ENCODE measurements at places on chromosomes 7 and 10. TPM values are rescaled to one million over a fixed set of nuclear protein-coding genes. Genes with fewer than 3 reads are reported as not detected.

- DNase-seq: no peak
Observed at GRCh38 chr10:75355706-75356105, 45.9 kb downstream of the ZNF503 start.

Gene OGDH
- 53.1 TPM for total RNA-seq

- DNase-seq: no peak
Observed at GRCh38 chr7:100471021-100471420, 7.0 kb upstream of the SPACDR start.

- no peak for DNase-seq
Observed at GRCh38 chr7:24769014-24769830, 12.0 kb upstream of the GSDME start.

- DNase-seq: no peak
Observed at GRCh38 chr10:26809973-26810372, 50.8 kb downstream of the ABI1 start.

Gene COL13A1
- total RNA-seq: 10.1 TPM

DNA sequence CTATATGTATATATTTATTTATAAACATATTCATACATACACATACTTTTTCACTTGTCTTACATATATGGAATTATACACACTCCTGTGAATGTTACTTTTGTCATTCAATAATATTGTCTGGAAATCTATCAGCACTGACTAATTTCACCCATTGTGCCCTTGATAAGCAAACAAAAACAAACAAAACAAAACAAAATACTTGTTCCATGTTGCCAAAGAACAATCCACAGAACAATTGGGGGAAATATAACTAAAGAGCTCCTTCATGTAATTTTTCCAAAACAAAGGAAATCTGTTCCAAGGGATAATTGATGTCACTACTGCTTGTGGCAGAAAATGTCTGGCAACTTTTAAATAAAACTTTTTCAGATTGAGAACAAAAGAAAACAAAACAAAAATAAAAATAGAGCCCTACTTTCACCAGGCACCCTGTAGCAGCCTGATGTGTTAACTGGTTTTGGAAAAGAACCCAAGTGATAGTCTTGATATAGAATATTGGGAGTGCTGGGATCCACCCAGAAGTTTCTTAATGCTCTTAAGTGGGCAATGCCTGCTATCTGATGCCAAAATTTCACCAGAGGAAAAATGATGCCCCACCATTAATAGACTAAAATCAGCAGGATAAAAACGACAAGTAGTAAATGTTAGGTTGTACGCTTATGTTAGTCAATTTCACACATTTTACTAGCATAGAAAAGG lies 34.0 kb upstream of the CCDC7 start:
- peak; percentile 18 for DNase-seq

DNA sequence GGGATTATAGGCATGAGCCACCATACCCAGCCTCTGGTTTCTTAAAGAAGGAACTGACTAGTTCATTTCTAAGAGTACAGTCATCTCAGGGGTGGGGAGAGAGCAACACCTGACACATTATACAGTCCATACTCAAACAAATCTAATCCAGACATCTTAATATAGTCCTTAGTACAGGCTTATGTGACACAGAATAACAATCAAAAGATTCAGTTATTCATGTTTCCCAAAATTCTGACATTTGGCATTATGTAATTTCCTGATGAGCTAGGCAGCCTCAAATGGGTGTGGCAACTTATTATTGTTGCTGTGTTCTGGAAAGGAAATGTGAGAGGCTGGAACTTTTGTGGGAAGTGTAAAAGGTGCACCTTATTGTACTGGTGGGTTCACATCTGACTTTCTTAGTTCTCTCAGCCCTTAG lies 116.3 kb downstream of the WDFY4 start:
- peak; percentile 68 for DNase-seq

Gene DKK1
- 5.0 TPM for total RNA-seq

Gene SSBP1
- 80.2 TPM for total RNA-seq

- no peak for DNase-seq
Observed at GRCh38 chr7:30475580-30475979, 3.0 kb downstream of the NOD1 start.

DNA sequence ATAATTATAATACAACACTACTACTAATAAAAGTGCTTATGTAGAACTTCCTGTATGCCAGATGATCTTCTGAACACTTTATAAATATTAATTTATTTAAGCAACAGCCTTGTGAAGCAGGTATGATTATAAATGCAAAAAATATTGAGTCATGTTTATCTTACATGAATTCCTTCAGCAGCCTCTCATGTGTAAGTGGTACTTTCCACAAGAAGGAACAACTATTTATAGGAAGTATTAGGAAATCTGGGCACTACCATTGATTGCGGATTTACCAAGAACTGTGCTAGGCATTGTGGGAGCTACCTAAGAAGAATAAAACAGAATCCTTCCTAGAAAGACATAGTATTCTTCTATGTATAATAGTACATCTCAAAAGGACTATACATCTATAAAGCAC lies 10.7 kb upstream of the STEAP4 start:
- DNase-seq: no peak

- no peak for DNase-seq
Observed at GRCh38 chr7:45580053-45580872, 6.1 kb downstream of the ADCY1 start.

GRCh38 chr7:54722502-54722901 lies 36.5 kb downstream of the SEC61G start:
- DNase-seq: no peak

GRCh38 chr7:95718577-95719410 lies 53.6 kb upstream of the DYNC1I1 start:
- DNase-seq: peak; percentile 1

DNA sequence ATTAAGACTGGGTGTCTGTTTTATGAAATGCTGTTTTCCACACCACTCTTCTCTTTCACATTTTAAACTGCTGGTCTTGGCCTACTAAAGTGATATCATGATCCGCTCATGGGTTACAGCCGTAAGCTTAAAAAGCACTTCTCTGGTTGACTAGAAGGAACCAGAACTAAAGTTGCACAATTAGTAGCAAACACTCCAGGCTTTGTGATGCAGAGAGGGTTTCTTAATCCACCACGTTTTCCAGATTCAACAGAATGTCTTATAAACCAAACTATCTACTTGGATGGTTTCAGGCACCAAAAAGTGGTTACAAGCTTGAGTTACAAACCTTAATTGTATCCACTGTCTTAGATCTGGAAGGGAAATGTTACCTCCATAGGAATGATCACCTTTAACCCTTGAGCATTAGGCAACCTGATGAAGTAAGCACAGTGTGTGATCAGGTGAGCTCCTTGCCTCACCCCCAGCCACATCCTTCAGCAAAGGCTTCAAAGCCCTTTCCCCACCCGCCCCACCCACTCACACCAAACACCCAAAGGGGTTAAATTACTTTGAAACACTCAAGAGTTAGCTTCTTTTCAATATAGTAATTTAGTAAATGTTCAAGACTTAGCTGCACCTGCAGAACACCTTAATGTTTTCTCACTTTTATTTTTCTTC lies 3.5 kb downstream of the ELMO1 start:
- DNase-seq: no peak

GRCh38 chr7:42128703-42129102 lies 108.3 kb downstream of the GLI3 start:
- DNase-seq: no peak

Measured in skin of body (tissue), 3 donors.